Fibroblast of lung (primary cell): ENCODE measurements at places on chromosomes 2 and 18. TPM values are rescaled to one million over a fixed set of nuclear protein-coding genes. Genes with fewer than 3 reads are reported as not detected.

Gene RAX
- not detected in 2 replicates for total RNA-seq

Gene CYP27A1
- 40.6 and 53.8 TPM in 2 replicates for total RNA-seq

Gene DSG2
- total RNA-seq = 0.33 and 1.0 TPM in 2 replicates

Gene LINC00305
- not detected in 2 replicates for total RNA-seq

Gene CPLX4
- not detected in 2 replicates for total RNA-seq

Gene MSTN
- total RNA-seq = 0.26 and 3.1 TPM in 2 replicates

Gene GDF7
- under 0.01 and 0.33 TPM in 2 replicates for total RNA-seq

Gene MROH2A
- total RNA-seq = not detected in 2 replicates

Gene CWC22
- 21.8 and 22.5 TPM in 2 replicates for total RNA-seq

Gene ICA1L
- total RNA-seq = 3.1 and 4.6 TPM in 2 replicates

Gene GKN2
- not detected in 2 replicates for total RNA-seq

Gene MAP2
- total RNA-seq = 15.7 and 51.0 TPM in 2 replicates

Gene MRO
- under 0.01 TPM in 2 replicates for total RNA-seq

Gene EML6
- 0.26 and 1.3 TPM in 2 replicates for total RNA-seq

Gene FAM237A
- total RNA-seq = not detected in 2 replicates

Gene SLC9A4
- total RNA-seq = not detected in 2 replicates

Gene SFT2D3
- total RNA-seq = 4.1 and 5.1 TPM in 2 replicates
